NCI-H1436 treated with DMSO at 0.1 percent for 48 hours (cell line): ENCODE measurements at places on chromosomes 1 and 21.

- no peak for DNase-seq
Measured at GRCh38 chr1:11735531-11735853, 444 bp upstream of the AGTRAP start.

DNA sequence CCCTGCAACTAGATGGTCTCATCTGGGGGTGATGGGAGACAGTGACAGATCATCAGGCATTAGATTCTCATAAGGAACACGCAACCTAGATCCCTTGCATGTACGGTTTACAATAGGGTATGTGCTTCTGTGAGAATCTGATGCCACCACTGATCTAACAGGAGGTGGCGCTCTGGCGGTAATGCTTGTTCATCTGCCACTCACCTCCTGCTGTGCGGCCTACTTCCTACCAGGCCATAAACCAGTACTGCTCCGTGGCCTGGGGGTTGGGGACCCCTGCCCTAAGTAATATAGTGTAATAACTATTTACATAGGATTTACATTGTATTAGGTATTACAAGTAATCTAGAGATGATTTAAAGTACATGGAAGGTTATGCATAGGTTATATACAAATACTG lies 134.9 kb downstream of the CLEC20A start:
- DNase-seq = no peak

- DNase-seq = no peak
Measured at GRCh38 chr1:30572192-30572591, 151.2 kb downstream of the MATN1 start.

- DNase-seq = no peak
Measured at GRCh38 chr1:89812992-89813391, 7.8 kb upstream of the LRRC8D start.

GRCh38 chr1:247964933-247965332 lies at the start of gene OR2AK2:
TSS of gene OR2AK2 (plus strand) at chr1:247965233. CDS start at chr1:247965377, 144 bp downstream.
- DNase-seq = no peak

GRCh38 chr1:244406337-244406736 lies 45.4 kb downstream of the ADSS2 start:
- no peak for DNase-seq

DNA sequence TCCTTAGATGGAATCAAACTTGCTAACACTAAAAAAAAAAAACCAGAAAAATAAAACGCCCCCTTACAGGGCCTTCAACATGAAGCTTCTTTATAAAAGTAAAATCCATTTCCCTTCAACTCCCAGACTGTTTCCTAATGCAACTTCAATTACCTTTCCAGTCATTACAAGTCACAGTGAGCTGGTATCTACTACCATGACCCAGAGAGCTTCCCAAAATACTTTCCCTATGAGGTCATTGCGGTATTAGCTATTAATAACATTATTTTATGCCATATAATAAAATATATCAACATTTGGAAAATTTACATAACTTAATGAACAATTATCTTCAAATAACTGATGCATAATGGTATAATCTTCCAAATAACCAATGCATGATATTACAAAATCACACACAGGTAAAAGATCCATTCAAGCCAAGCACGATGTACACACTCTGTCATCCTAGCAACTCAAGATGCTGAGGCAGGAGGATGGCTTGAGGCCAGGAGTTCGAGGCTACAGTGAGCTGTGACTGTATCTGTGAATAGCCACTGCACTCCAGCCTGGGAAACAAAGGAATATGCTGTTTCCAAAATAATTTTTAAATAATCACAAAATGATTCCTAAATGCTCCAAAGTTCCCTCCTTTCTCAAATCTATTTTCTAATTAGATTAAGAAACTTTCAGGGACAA lies 24.1 kb downstream of the EIF4G3 start:
- DNase-seq = no peak

GRCh38 chr1:33815061-33815460 lies 48.8 kb upstream of the HMGB4 start:
- no peak for DNase-seq

DNA sequence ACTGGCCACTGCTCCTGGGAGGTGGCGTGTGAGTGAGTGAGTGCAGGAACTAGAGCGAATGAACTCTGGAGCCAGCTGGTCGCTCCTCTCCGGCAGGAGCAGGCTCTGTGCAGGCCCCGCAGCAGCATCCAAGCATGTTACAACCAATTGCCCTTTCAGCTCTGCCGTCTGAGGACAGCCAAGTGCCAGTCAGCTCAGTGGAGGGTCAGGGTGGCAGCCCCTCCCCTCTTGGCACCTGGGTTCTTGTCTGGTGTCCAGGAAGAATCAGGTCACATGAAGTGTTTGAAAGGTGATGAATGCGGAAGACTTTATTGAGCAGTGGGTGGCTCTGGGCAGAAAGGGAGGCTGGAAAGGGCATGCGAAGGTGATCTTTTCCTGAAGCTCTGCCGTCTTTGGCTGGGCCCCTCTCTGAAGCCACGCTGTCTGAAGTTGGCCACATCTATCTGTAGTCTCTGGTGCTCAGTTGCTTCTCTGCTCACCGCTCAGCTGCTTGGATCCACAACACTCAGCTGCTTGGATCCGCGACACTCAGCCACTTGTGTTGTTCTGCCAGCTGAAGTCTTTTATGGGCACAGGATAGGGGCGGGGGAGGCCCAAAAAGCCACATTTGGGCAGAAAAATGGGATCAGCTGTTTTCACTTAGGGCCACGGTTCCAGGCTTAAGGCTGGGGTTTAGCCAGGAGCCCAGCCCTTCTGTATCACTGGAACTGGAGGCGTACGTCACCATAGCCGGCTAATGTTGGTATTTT lies 139.8 kb downstream of the ADSS2 start:
- DNase-seq = no peak

GRCh38 chr1:215594640-215595039 lies 27.5 kb downstream of the KCTD3 start:
- DNase-seq = no peak

DNA sequence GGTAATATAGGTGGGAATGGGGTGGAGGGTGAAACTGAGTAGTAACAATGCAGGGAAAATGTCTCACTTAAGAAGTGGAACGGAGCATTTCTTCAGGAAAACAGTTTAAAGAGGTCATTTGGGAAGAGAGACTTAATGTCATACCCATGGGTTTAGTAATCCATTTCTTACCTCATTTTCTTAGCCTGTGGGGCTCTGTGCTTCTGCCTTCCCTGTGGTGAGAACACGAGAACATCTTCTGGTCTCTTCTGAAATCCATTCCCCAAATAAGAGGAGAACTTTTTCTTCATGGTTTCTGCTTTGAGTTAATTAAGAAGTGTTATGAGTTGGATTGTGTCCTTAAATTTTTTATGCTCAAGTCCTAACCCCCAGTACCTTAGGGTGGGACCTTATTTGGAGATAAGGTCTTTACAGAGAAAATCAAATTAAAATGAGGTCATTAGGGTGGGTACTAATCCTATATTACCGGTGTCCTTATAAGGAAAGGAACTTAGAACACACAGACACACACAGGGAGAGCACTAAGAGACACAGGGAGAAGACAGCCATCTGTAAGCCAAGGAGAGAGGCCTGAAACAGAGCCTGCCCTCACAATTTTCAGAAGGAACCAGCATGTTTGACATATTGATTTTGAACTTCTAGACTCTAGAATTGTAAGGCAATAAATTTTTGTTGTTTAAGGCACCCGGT lies 5.4 kb downstream of the CCDC190 start:
- no peak for DNase-seq

- no peak for DNase-seq
Measured at GRCh38 chr1:43267818-43268425, 1.9 kb upstream of the TMEM125 start.
